AG04450 (cell line): ENCODE measurements at places on chromosomes 3 and 15.
A peak's percentile ranks its signal among the peaks of the same experiment; 100 is the strongest.

GRCh38 chr3:127120851-127121647, 71.9 kb upstream of the PRR23E start:
- DNase-seq: no peak

DNA sequence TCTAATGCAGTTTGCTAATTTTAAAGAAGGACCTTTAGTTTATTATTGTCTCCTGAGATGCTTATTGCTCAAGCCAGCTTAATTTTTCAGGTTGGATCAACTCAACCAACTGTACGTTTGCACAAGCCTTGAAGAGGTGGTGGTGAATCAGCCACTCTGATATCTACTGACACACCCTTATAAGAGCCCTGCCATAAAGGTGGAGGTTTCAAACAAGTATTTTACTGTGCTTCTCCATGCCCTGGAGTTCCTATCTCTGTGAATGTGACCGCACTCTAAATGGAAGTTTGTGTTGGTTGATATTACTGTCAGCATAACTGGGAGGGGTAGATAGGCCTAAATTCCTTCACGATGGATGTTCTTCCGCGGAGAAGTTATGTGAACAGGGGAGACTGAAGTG, 297.3 kb upstream of the UBE2E1 start:
- no peak for DNase-seq

DNA sequence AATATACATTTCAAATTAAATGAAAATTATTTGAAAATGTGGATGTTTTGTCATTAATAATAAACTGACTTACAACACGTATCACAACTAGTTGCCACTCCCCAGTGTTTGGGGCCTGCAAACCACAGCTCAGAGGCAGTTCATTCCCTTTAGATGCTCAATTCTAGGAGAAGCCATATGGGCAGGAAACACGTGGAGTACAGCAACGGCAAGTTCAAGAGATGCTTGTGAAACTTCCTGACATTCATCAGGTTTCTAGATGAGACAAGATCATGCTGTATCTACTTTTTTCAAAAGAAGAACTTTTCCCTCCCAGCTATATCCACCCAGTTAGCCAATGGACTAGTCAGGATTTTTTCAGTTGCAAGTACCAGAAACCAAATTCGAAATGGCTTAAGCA, 17.6 kb upstream of the PLA2G4D start:
- no peak for DNase-seq

DNA sequence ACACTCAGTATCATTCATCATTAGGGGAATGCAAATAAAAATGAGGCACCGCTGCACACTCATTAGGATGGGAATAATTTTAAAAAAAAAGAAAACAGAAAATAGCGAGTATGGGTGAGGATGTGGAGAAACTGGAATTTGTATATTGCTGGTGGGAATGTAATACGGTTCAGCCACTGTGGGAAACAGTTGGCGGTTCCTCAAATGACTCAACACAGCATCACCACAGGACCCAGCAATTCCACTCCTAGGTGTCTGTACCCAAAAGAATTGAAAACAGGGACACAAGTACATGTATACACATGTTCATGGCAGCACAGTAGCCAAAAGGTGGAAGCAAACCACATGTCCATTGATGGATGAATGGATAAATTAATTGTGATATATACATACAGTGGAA, 35.2 kb upstream of the RFTN1 start:
- DNase-seq: peak; percentile 20

GRCh38 chr15:81014446-81015093, 13.8 kb downstream of the TLNRD1 start:
- DNase-seq: no peak

DNA sequence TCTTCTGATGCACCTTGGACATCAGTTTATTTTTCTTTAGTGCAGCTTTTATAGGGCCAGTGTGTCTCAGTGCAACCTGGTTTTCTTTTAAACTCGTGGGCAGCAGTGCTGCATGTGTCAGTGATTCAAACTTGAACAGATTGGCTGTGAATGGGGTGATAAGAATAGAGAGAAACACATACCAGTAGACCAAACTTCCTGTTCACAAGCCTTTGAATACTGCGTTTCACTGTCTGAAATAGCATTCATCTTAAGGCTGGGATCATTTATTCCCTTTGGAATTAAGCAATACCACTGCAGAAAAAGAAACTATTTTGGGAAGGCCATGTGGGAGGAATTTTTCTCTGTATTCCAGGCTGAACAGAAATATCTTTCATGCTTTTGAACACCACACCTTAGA, 51.7 kb downstream of the PHLDB2 start:
- DNase-seq: no peak

DNA sequence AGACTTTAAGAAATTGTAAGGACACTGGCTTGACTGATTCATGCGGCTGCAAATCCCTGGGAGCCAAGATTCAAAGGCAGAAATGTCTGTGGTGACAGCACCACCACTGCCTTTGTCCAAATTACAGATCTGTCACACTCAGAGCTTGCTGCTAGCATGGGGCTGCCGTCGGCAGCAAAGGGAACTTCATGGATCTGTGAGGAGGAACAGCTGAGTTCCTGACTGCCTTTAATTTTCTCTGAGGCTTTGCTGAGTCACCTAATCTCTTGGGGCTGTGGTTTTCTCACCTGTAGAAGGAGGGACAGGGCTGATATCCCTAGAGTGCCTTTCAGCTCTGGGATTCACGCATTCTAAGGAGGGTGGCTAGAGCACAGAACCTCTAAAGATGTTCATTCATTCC, 4.1 kb upstream of the PAK6 start:
- DNase-seq: no peak

DNA sequence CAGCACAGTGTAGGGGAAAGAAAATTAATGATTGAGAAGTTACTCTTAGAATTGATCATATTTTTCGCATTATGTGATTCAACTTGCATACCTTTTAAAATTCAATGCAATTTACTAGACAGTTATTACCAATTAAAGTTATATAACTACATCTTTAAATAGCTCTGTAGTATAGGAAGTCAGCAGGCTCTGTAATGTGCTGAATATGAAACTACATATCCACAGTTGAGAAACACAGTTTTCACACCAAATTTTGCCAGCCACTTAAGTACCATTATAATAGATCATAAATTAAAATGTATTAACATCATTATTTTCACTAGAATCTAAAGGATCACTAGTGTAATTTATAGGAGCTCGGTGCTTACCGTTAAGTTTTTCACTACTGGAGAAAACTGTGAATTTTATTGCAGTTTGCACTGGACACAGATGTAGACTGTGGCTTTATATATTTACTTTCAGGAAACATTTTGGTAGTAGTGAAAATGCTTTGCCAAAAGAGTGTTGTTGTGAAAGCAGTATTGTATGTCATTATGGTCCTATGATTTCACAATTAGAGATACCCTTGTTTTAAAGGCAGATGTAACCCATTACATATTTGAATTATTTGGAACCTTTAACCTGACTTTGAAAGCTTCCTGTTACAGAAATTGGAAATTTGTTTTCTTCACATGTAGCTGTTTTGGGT, 113.6 kb downstream of the PLCL2 start:
- no peak for DNase-seq

DNA sequence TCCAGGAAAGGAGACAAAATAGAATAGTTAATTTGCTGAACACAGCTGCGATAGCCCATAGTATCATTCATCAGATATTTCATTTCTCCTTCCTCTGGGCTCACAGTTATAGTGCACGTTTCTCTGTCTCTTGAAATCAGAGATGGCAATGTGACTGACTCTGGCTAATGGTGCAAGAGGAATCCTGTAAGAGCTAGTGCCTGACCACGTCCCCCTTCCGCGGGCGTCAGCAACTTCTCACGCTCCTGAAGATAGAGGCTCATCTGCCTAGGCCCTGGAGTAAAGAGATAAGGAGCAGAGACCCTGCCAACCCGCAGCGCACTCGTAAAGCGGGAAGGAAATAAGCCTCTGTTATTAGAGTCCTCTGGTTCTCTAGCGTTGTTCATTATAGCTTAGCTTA, 391.8 kb downstream of the VPS13C start:
- no peak for DNase-seq

- no peak for DNase-seq
These were observed 7.6 kb downstream of the RTP2 start for GRCh38 chr3:187694801-187695200.

DNA sequence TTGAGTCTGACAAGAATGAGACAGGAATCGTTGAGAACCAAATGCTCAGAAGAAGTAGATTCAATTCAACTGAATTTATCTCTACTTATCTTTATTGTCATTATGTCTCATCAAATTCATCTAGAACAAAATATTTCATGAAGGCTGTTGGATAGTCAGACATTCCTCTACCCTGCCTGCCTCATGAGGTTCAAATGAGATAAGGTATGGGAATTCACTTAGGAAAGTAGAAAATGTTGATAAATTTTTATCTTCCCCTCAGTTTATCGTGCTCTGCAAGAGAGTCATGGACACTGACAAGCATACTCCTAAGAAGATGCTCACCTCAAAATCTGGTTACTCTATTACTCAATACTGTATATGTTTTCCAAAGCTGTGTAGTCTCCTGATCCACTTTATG, 149.7 kb upstream of the CDIN1 start:
- no peak for DNase-seq

GRCh38 chr15:45855907-45856579, 221.2 kb downstream of the SQOR start:
- DNase-seq: no peak

GRCh38 chr3:110413807-110414748, 657.5 kb upstream of the NECTIN3 start:
- DNase-seq: peak; percentile 30

- no peak for DNase-seq
These were observed 66.5 kb upstream of the ARRDC4 start for GRCh38 chr15:97893967-97894366.

GRCh38 chr3:30524357-30525040, 81.9 kb upstream of the TGFBR2 start:
- DNase-seq: no peak

DNA sequence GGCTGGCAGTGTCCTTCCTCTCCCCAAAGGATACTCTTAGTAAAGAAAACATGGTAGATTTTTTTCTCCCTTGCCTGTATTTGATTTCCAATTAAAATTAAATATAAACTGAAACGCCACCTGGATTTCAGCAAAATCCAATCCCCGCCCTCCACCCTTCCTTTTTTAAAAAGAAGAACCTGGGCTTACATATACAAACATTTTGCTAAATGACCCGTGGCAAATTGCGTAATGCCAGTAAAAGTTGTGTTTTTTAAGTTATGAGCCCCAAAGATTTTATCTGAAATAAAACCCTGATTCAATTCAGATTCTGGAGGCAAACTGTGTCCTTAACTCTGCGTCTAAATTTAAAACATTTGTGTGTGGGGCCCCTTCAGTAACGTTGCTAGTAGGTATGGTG, 403.0 kb downstream of the FOXP1 start:
- no peak for DNase-seq

- no peak for DNase-seq
These were observed 463.9 kb upstream of the ADAMTS9 start for GRCh38 chr3:65151666-65152065.

GRCh38 chr15:68646156-68646555, 67.4 kb downstream of the CORO2B start:
- DNase-seq: no peak

GRCh38 chr15:64807751-64808222, 17.7 kb downstream of the PIF1 start:
- DNase-seq: no peak
